Stimulated activated CD4-positive, alpha-beta T cell treated with anti-CD3 and anti-CD28 coated beads, Interleukin-4, amount 100 ng/mL, for 24 hours (primary cell): ENCODE measurements at places on chromosomes 6 and 20.

GRCh38 chr20:47317127-47317895 lies 39.2 kb downstream of the ZMYND8 start:
- DNase-seq: peak; percentile 63

DNA sequence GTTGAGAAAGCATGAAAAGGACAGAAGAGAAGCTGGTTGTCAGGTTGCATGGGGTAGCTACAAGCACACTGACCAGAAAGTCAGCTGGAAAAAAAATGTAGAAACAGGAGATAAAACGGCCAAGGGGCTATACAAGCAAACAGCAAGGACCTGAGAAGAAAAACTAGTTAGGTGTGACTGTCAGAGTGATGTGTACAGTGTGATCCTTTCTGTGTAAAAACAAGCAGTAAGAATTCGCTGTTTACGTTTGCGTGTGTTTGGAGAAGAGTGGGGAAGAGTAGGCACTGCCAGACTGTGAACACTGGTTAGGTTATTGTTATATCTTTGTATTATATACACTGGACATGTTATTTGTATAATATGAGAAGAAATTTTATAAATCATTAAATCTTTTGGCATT lies 28.1 kb downstream of the PTPN1 start:
- no peak for DNase-seq

GRCh38 chr6:16873698-16874097 lies 112.4 kb upstream of the ATXN1 start:
- DNase-seq: no peak

DNA sequence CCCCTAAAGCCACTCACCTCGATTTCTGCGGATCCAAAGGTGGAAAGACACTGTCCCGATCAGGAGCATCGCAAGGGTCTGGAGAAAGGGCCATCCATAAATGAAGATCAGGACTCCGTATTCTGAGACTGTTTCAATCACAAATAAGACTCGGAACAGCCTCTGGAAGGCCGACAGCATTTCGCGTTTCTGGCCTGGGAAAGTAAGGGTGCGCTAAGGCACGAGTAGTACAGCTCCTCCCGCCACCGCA lies 44.6 kb downstream of the DPPA5 start:
- no peak for DNase-seq

GRCh38 chr6:124573953-124574352 lies 388.3 kb upstream of the RNF217 start:
- DNase-seq: no peak

DNA sequence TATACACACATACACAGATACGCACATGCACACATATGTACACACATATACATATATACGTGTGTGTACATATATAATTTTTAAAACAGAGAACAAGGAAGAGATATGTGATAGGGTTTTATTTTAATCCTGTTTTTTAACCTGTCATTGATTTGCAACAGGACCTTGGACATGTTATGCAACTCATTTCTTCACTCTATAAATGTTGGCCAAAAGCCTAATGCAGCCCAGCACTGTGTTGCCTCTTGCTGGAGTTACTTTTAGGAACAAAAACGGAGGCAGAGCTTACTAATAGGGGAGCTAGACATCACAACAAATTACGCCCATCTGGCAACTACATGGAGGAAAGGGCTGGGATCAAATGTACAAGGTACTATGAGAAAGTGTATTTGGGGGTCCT lies 179.9 kb upstream of the TAB2 start:
- no peak for DNase-seq

GRCh38 chr6:16854986-16855385 lies 93.7 kb upstream of the ATXN1 start:
- DNase-seq: no peak

DNA sequence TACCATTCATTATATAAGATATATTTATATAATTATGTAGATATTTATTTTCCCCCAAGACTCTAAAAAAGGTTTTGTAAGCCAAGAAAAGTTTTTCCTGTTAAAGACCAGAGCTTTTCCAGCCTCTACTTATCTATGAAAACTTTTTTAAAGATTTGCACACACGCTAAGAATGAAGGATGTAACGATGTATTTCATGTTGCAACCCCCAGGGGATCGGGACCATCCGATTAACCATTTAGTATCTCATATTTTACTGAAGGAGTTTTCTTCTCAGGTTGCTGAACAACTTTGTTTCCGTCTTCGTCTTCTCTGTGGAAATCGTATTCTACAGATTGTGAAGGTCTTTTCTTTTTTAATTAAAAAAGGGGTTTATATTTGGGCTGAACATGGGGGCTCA lies 70.0 kb upstream of the SASH1 start:
- DNase-seq: no peak

GRCh38 chr20:40607927-40608326 lies 81.1 kb downstream of the MAFB start:
- no peak for DNase-seq

DNA sequence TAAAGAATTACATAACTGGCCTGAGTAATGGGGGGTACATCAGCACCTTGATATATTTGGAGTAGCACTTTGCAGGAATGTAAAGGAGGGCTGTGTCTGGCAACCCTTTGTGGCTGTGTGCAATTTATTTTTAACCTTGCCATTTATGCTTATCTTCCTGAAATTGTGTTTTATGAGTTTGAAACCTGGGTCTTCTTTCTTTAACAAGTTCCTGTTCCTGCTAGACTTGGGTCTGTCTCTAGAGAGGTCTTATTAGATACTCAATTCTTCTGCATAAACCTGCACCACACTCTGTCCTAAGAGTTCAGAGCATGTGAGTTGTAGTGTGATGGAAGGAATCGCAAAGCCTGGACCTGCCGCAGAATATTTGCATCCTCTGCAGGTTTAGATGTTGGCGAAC lies 181.0 kb downstream of the JARID2 start:
- DNase-seq: no peak

DNA sequence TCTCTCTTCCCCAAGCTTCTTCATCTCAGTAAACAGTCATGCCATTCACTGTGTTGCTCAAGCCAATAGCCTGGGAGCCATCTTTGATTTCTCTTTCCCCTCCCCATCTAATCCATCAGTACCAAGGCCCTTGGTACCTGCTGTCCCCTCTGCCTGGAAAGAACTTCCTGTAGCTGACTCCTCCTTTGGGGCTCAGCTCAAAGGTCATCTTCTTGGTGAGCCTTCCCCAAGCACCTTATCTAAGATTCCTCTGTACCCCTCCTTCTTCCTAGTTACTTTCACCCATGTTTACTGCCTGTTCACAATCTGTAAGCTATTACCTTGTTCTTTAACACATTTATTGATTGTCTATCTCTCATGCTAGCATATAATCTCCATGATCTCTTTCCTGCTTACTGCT lies 3.5 kb downstream of the AARS2 start:
- DNase-seq: no peak

- no peak for DNase-seq
These were observed 1.6 kb upstream of the BEND3 start for GRCh38 chr6:107116931-107117330.

- DNase-seq: no peak
These were observed 6.0 kb downstream of the TAP2 start for GRCh38 chr6:32832535-32832934.

- peak; percentile 68 for DNase-seq
These were observed 1.2 kb upstream of the RBM38 start for GRCh38 chr20:57389695-57390603.

DNA sequence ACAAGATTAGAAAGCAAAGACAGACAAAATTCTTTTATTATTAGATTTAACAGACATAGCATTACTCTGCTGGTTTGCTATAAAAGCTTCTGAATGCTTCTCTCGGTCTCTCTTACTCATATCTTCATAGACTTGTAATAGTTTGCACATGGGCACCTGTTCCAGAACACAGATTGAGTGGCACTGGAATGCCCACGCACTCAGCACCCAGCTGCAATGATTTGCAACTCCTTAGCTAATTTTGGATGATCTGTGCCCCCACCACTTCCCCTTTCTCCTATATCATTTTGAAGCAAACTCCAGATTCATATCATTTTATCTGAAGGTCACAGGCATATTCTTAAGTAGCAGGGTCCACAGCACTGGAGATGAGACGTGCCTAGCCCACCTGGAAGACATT lies 148.8 kb downstream of the CFAP61 start:
- DNase-seq: no peak

- DNase-seq: no peak
These were observed 220.2 kb upstream of the EXOC2 start for GRCh38 chr6:912871-913835.

GRCh38 chr6:16205377-16206144 lies 32.8 kb upstream of the GMPR start:
- DNase-seq: no peak

DNA sequence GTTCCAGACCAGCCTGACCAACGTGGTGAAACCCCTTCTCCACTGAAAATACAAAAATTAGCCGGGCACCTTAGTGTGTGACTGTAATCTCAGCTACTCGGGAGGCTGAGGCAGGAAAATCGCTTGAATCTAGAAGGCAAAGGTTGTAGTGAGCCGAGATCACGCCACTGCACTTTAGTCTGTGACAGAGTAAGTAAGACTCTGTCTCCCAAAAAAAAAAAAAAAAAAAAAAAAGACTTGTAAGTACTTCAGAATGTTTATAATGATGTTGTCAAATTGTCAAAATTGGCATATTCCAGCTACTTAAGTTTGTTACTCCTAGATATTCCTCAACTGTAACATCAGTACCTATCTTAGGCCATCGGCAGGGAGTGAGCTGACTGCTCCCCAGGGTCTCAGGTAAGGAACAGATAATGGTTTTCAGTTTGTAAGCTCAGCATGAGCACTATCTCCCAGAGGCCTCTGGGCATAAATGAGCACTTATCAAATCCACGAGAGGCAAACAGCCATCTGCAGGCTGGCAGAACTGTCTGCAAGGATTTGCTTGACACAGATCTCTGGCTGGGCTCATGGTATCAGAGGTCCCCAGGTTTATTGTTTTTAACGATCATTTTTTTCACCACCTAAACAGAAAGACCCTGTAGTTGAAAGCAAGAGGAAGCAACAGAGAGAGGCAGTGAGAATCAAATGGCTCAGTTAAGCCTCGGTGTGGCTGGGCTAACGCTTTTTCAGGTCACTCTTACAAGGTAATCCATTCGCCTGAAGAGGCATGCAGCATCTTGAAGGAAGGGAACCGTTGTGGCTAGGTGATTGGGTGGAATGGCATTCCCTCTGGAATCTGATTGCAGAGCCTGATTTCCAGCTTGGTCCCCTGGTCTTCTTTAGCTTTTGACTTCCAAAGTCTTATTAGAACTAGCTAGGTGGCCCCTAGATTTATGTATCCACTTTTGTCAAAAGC lies 115.9 kb downstream of the LY86 start:
- DNase-seq: no peak

GRCh38 chr6:13892017-13892645 lies 32.6 kb upstream of the RNF182 start:
- no peak for DNase-seq

DNA sequence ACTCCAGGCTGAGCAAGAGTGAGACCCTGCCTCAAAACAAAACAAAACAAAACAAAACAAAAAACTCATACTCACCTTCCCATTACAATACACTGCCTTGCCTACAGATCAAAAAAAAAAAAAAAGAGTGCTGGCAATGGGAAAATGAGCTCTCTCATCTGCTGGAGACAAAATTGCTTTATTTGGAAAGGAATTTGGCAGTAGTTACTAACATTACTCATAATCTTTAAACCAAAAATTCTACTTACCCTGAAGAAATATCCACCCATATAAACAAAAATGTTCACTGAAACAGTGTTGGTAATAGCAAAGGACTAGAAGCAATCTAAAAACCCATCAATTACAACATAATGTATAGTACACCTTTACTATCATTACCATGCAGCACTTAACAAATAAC lies 120.4 kb downstream of the RNGTT start:
- DNase-seq: no peak

GRCh38 chr6:118249680-118250079 lies 298.4 kb upstream of the PLN start:
- no peak for DNase-seq

DNA sequence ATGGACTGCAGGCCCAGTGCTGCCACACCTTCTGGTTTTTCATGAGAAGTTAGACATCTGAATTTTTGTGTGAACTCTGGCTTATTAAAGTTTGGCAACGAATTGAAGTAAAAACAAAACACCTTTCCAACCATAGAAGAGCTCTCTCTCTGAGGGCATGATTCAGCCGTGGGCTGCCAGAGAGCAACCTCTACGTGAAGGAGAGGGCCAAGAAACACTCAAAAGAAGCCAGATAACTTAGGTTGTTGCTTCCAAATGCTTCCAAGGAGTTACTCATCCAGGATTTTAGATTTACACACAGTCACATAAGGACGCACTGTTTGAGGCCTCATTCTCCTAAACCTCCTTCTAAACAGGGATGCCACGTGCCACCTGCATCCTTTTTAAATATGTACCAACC lies 65.5 kb downstream of the NRN1 start:
- no peak for DNase-seq

- DNase-seq: no peak
These were observed 812.6 kb downstream of the TENT5A start for GRCh38 chr6:80939898-80940297.

DNA sequence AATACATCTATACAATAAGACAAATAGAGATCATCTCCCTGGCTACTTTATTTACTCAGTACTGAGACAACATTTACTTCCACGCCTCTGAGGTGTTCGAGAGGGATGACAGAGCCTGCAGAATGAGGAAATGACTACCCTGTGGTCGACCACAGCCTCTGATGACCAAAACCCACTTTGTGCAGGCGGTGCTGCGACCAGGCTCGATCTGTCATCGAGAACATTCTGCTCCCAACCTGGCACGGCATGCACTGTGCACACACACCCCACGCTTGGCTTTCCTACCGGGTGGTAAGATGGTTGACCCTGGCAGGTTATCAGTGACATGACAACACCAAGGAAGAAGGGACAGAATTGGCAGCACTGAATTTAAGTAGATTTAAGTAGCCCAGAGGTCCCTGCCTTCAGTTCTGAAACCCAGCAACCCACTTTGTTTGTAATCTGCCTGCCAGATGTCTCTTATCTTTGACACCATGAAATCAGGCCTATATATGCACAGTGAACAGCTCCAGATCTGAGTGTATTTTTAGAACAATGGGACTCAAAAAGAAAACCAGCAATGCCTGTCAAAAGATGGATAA lies 42.6 kb downstream of the TTI1 start:
- peak; percentile 61 for DNase-seq

- no peak for DNase-seq
These were observed 5.0 kb downstream of the HLA-A start for GRCh38 chr6:29947077-29947980.

GRCh38 chr6:170279977-170280688 lies 10.7 kb downstream of the DLL1 start:
- DNase-seq: no peak

GRCh38 chr6:13441778-13442177 lies 45.6 kb downstream of the GFOD1 start:
- DNase-seq: no peak

GRCh38 chr6:36484736-36485135 lies 41.9 kb downstream of the KCTD20 start:
- no peak for DNase-seq

DNA sequence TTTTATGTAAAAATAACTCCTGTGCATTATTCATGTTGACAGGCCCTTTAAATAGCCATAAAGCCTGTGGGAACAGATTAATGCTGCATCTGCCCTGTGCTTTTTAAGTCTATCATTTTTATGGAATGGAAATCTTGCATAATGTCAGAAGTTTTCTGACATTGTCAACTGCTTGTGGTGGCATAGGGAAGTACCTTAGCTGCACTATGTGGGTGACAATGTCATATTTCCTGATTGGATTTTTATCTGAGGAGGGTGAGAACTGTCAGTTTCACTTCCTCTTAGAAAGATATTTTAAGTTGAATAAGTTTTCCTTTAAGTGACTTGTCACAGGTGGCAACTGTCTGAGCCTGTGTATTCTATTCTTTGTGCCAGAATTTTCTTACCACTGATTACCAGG lies 267.9 kb downstream of the PLCB1 start:
- no peak for DNase-seq

- no peak for DNase-seq
These were observed 16.3 kb downstream of the ETV7 start for GRCh38 chr6:36371211-36371610.

- no peak for DNase-seq
These were observed 7.3 kb upstream of the MAVS start for GRCh38 chr20:3839328-3839727.
